ENCODE measurements at places on chromosomes 5 and 9. TPM values are rescaled to one million over a fixed set of nuclear protein-coding genes. Genes with fewer than 3 reads are reported as not detected.

COL23A1 gene
- not detected for total RNA-seq

OTULINL gene
- total RNA-seq = 26.6 TPM

SLC6A19 gene
- total RNA-seq = not detected

STPG3 gene
- total RNA-seq = not detected

CCNB1 gene
- 119 TPM for total RNA-seq

All from T-helper 1 cell treated with Interleukin-12 subunit alpha and Interleukin-12 subunit beta and Interleukin-4 antibody, amounts not matched to agents 30 ng/mL and 1 ng/mL, for 36 hours (primary cell).